ENCODE measurements at places on chromosomes 3 and 15.
A peak's percentile ranks its signal among the peaks of the same experiment; 100 is the strongest.

GRCh38 chr3:105747060-105747541 is 121.7 kb downstream of the CBLB start:
- DNase-seq: no peak

- peak; percentile 61 for DNase-seq
Observed at GRCh38 chr3:20039765-20040547, at the start of gene KAT2B. Gene KAT2B, plus strand, starts transcription at chr3:20040446. Its CDS starts 32 bp downstream, at chr3:20040478.

GRCh38 chr3:138389144-138389601 is 40.8 kb downstream of the MRAS start:
- no peak for DNase-seq

GRCh38 chr3:102193255-102193654 is 241.6 kb upstream of the ZPLD1 start:
- DNase-seq: no peak

DNA sequence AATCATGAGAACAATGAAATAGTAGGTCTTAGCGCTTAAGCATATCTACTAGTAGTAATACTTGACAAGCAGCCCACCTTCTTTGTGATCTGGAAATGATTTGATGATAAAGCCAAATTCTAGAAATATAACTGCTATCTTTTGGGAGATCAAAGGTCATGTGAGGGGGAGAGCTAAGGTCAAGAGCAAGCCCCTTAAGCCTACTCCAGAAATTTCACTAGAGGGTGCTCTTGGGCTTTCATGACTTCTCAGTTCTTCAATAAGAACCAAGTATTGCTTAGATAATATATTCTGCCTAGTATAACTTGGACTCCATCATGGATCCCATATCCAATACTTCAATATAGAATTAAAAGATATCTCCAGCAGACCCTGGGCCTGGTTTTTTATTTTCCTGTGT is 319.6 kb downstream of the ZBTB20 start:
- no peak for DNase-seq

GRCh38 chr3:161443921-161444693 is 52.5 kb upstream of the OTOL1 start:
- no peak for DNase-seq

DNA sequence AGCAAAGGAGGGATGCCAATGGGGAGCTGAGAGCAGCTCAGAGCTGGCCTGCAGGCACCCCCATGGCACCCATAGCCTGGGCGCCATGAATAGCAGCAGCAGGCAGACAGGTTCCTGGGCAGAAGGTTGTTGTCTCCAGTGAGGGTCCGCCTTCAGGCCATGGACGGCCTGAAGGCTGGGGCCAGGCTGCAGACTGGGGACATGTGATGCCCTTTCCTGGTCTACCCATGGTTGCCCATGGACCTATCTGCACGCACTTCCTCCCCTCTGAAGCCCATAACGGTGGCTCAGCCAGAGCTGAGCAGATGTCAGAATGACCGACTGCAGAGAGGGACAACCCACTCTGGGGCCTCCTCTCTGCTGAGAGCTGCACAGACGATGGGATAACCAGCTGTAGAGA is 256.8 kb downstream of the PLOD2 start:
- no peak for DNase-seq
